ENCODE measurements at places on chromosomes 3 and 15. TPM values are rescaled to one million over a fixed set of nuclear protein-coding genes. Genes with fewer than 3 reads are reported as not detected.

Gene LRRC2
- 3.9 TPM for total RNA-seq

Gene NTRK3
- total RNA-seq = 47.0 TPM

Gene GOLGA8T
- total RNA-seq = not detected

DNA sequence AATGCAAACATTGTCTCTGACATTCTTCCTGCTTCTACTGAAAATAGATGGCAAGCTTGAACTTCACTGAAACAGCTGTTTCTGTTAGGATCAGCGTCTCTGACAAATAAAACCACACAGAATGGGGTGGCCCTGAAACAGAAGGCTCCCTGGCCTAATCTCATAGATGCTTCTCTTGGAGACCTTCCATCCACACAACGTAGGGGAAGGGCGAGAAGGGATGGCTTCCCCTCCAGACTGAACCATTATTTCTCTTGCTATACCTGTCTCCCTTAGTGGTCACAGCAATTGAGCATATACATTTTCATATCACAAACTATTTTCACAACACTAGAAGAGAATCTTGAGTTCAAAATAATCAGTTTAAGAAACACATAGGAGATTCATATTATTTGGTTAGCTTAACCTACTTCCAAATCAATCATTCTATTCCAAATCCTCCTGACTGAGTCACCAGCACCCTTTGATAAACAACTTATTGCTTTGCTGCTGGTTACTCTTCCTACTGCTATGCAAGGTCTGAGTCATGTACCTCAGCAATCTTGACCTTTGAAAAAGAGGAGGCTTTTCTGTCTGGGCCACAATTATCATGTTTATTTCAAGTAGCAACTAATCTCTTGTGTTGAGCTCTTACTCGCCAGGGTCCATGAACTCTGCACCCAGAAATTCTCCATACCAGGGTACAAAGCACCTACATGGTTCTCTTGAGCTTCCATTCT, 45.5 kb downstream of the CBLB start:
- peak; percentile 39 for DNase-seq

Gene MGLL
- total RNA-seq = 44.8 TPM

DNA sequence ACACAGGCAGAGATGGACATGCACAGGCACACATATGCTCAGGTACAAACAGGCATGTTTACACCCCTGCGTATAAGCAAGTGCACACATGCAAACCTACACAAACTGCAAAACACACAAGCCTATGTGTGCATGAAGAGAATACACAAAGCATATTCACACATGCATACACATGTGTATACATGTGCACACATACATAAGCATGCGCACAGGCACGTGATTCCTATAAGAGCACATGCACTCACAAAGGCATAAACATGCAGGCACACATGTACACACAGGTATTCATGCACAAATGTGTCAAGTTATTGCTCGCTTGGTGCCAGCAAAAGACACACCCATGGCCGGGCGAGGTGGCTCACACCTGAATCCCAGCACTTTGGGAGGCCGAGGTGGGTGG, 1.4 kb upstream of the GNAT1 start:
- DNase-seq = no peak

DNA sequence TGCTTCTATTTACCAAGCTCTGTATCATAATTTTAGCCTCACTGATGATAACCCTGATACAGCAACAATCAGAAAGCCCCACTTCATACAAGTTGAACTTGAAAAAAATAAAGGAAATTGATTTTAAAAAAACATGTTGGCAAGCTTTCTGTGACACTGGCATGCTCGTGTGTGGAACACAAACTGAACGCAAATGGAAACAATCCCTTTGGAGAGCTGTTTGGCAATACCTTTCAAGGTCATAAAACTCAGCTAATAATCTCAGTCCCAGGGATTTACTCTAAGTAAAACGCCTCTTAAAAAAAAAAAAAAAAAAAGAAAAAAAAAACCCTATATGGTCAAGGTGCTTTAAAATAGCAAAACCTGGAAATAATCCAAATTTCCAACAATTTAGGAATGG, 166.7 kb upstream of the BCL6 start:
- DNase-seq = no peak

DNA sequence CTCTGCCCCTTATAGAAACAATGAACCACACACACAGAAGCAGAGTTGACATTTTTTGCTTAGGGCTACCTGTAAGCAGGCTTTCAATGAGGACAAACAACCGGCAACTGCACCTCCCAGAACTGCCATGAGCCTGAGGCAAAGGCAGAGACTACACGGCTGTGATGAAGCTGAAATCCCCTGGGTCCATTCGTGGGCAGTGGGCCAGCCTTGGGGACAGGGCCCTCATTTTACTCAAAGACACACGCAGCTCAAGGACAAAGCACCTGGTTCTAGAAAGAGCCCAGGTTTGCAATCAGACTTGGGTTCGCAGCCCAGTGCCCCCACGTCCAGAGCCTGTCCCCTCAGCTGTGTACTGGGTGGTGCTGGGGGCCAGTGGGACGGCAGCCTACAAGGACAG, 17.9 kb downstream of the FAM174B start:
- DNase-seq = peak; percentile 9

DNA sequence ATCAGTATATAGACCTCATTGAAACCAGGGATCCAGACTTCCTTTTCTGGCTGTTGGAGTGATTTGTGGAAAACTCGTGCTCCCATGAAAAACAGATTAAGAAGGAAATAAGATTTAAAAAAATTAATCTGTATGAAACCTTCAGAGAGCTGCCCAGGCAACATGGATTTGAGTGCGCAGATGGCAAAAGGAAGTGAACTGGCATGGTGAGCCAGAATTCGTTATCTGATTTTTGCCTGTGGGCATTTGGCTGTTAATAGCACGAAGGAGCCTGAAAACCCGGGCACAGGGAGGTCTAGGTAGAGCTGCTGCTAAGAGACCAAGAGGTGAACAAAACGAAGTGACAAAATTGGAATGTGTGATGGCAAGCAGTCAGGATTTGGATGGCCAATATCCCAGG, 19.1 kb upstream of the SPINK8 start:
- DNase-seq = no peak

All from uterus (tissue), 4 donors.